Effector memory CD4-positive, alpha-beta T cell (primary cell): ENCODE measurements at places on chromosomes 4 and X.
A peak's percentile ranks its signal among the peaks of the same experiment; 100 is the strongest.

- no peak for DNase-seq
Measured at GRCh38 chr4:60443068-60443467, 757.1 kb upstream of the ADGRL3 start.

- DNase-seq = no peak
Measured at GRCh38 chr4:169933531-169933930, 92.7 kb downstream of the MFAP3L start.

DNA sequence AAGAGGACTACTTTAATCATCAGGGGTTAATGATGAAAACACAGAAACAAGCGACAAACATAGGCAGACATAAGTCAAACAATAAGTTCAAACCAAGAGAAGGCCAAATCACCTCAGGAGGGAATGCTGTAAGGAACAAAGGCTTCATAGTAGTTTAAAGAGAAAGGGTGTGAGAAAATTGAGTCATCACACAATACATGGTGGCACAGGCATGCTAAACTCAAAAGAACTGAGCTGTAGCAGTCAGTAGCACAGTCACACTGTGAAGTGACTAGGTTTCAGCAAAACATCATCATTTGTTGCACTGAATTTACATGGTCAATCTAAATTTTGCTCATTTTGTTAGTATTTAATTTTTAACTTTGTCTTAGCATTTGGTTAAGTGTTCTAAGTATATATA, 24.2 kb downstream of the SMC1A start:
- DNase-seq = no peak

GRCh38 chrX:124211312-124211942, 121.0 kb upstream of the TEX13D start:
- DNase-seq = no peak

- no peak for DNase-seq
Measured at GRCh38 chr4:115454228-115454627, 340.8 kb upstream of the NDST4 start.

DNA sequence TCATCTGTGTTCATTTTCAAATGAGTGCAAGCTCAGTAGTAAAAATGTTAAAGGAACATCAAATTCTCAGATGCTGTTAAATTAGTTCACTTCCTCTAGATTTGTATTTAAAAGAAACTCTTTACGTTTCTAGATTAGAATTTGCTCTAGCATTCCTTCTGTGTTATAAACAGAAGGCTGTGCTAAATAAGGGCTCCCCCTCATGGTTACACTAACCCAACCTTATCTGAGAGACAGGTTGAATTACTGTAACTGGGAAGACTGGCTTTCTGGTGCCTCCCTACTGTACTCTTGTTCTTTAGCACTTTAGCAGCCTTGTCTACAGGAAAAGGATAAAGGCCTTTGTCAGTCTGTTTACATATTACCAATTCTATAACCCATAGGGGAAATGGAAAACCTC, 56.8 kb downstream of the RXFP1 start:
- no peak for DNase-seq

GRCh38 chrX:116232833-116233232, 62.3 kb downstream of the AGTR2 start:
- no peak for DNase-seq

DNA sequence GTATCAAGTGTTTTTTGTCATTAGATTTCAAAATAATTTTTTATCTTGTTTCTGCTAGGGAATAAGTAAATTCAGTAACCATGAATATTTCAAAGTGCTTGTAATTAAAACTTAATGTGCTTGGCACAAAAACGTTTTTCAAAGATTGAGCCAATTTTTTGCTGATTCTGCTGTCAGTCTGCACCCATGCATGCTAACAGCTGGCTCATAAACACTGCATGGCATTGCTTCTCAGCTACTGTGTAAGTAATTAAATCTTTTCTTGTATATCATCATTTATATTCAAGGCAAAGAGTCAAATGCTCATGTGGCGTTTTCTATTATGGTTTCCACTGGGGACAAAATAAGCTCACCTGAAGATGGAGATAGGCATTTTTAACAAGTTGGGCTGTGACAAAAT, 66.8 kb upstream of the SPANXN2 start:
- no peak for DNase-seq

DNA sequence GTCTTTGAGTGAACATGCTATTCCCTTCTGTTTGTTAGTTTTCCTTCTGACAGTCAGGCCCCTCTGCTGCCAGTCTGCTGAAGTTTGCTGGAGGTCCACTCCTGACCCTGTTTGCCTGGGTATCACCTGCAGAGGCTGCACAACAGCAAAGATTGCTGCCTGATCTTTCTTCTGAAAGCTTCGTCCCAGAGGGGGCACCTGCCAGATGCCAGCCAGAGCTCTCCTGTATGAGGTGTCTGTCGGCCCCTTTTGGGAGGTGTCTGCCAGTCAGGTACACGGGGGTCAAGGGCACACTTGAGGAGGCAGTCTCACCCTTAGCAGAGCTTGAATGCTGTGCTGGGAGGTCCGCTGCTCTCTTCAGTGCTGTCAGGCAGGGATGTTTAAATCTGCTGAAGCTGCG, 456.9 kb upstream of the HTR2C start:
- no peak for DNase-seq

- peak; percentile 45 for DNase-seq
Measured at GRCh38 chrX:154436983-154437752, at the start of gene GDI1. TSS of gene GDI1 (plus strand) at chrX:154437154. CDS start at chrX:154437255, 101 bp downstream.

GRCh38 chr4:155419266-155419665, 42.5 kb upstream of the MAP9 start:
- DNase-seq = no peak

GRCh38 chrX:2820136-2820771, 8.5 kb upstream of the GYG2 start:
- no peak for DNase-seq

GRCh38 chrX:118464501-118464900, 31.1 kb upstream of the DOCK11 start:
- no peak for DNase-seq

DNA sequence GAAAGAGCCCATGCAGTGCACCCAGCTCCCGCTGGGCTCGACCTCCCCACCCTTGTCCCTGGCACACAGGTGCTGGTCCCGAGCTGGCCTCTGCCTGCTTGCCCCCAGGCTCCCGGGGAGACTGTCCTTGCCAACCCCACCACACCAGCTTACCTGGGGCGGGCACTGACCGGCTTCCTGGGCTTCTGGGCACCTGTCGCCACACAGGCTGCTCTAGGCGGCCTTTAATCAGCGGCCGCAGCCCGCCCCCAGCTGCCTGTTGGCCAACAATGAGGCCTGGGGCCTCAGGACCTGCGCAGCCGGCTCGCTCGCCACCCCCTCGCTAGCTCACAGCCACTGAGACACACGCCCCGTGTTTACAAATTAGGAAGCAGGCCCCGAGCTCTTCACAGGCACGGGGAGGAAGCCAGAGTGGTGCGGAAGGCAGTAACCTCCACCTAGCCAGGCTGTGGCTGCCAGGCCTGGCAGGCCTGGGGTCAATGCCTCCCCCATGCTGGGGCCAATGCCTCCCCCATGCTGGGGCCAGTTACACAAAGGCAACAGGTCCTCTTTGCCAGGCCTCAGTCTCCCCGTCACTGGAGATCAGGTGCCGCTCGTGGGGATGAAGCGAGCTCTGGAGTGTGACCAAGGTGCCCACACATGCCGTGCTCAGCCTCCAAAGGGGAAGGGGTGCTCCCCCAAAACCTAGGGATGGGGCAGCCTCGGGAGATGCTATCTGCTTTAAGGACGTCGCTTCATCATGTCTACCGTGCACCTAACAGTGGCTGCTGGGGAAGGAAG, at the start of gene TREX2:
Gene TREX2 (minus strand): TSS at position 201 of the 780 bp plus-strand sequence. CDS start 626 bp downstream, outside the sequence.
- DNase-seq = no peak

DNA sequence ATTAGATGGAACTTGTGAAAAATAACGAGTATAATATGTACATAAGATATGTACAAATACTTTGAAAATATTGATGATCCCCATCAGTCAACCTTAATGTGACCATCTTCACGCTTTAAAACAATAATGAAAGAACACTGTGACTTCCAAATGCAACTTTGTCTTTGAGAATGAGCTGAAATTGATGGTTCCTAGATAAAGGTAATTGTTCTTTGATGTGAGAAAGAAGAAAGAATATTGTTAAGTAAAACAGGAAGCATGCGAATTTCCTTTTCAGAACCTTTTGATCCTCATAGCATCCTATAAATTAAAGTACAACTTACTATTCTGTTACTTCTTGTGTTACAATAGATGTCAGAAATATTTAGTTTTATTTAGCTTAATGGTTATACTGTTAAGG, 22.2 kb downstream of the IL2 start:
- DNase-seq = no peak

- DNase-seq = no peak
Measured at GRCh38 chr4:86482306-86483172, 111.6 kb upstream of the PTPN13 start.

DNA sequence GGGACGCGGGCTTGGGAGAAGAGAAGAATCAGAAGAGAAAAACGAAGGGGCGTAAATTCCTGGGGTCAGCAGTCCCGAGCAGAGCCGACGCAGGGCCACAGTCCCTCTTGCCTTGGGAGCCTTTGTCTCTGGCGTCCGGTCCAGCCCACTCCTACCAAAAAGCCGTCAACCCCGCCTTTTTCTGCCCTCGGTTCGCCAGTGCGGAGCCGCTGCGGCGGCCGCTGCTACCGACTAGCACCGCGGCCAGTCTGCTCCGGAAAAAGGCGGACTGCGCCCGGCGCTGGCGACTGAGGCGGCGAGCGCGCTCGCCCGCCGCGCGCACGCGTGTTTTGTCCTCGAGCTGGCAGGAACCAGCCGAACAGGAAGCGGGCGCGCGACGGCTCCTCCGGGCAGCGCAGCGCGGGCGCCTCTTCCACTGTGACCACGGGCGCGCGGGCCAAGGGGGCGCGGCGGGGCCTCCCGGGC, 502 bp downstream of the HNRNPDL start:
- DNase-seq = no peak

DNA sequence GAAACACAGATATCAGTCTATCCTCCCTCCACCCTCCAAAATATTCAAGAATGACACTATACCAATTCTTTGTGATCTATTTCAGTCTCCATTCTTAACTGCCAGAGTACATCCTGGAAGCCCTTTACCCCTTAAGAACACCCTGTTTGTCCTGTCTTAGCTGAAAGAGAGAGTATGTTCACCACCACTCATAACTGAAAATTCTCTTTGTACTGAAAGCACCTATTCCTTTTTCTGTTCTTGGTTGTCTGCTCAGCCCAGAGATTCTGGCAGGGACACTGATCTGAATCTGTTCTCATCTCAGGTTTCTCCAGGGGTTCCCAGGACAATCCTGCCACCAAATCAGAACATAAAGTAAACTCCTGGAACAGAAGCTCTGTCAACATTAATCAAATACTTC, 25.4 kb upstream of the EREG start:
- no peak for DNase-seq

DNA sequence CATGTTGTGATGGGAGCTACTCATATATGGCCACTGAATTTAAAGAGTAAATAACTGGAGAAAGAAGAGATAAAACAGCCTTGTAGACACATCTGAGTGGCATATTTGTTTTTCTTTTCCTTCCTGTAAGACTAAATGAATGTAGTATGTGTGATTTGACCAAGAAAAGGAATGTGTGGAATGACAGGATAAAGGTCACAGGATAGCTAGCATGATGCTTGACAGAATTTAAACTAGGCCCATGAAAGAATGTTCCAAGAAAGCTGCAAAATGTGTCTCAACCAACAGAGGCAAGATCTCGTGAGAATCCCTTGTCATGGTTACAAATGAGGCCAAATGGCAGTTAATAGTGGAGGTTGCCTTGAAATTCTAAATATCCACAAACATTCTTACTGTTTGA, 137.0 kb downstream of the KCNIP4 start:
- no peak for DNase-seq

DNA sequence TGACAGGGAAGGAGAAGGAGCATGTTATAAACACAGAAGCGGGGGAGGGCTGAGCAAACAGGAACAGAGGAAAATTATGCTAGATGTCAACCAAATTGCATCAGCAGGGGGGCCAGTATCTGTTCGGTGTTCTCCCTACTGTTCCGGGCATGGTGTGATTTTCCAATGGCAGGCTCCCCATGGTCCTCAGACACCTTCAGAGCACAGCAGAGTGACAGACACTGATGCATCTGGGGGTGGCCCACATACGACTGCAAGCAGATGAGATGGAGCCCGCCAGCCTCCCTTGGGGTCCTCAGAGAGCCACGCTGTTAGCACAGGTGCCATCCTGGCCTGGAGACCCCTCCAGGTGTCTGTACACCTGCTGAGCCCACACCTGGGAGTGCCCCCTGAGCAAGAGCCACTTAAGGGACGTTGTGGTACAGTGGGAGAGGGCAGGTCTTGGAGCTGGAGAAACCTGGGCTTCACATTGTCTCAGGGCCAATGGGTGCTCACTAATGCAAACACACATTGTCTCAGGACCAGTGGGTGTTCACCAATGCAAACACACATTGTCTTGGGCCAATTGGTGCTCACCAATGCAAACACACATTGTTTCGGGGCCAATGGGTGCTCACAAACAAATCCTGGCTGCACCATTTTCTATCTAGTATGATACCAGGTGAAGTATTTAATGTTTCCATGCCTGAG, 95.4 kb downstream of the SLC2A9 start:
- DNase-seq = no peak

DNA sequence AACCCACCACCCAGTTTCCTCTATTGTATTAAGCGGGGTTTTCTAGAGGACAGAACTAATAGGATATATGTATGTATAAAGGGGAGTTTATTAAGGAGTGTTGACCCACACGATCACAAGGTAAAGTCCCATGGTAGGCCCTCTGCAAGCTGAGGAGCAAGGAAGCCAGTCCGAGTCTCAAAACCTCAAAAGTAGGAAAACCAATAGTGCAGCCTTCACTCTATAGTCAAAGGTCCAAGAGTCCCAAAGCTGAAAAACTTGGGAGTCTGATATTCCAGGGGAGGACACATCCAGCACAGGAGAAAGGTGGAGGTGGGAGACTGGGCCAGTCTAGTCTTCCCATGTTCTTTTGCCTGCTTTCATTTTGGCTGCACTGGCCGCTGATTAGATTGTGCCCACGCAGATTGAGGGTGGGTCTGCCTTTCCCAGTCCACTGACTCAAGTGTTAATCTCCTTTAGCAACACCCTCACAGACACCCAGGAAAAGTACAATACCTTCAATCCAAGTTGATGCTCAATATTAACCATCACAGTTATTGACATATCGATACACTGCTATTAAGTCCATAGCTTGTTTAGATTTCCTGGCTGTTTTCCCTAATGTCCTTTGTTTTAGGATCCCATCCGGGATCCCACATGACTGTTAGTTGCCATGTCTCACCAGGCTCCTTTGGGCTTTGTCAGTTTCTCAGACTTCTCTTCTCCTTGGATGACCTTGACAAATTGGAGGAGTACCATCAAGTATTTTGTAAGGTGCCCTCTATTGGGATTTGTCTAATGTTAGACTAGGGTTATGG, 12.2 kb downstream of the UCHL1 start:
- no peak for DNase-seq

GRCh38 chr4:149973181-149973580, 105.1 kb upstream of the DCLK2 start:
- DNase-seq = no peak

DNA sequence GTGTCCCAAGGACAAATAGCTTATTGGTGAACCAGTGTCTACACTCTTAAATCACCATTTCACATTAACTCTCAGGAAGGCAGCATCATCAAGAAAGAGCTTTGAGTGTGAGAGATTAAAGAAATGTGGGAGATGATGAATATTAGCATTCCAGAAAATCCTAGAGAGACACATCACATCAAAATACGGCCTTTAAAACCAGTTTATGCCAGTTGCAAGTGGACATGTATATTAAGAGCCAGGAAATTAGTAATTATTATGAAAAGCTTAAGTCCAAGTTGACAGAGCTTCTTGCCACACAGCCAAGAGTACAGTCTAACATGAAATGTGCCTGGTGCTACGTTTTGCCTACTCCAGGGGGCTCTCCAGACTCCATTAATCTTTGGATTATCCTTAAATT, 503.0 kb upstream of the BOD1L1 start:
- no peak for DNase-seq
